ENCODE measurements at places on chromosomes 1 and 21.
A peak's percentile ranks its signal among the peaks of the same experiment; 100 is the strongest.

DNA sequence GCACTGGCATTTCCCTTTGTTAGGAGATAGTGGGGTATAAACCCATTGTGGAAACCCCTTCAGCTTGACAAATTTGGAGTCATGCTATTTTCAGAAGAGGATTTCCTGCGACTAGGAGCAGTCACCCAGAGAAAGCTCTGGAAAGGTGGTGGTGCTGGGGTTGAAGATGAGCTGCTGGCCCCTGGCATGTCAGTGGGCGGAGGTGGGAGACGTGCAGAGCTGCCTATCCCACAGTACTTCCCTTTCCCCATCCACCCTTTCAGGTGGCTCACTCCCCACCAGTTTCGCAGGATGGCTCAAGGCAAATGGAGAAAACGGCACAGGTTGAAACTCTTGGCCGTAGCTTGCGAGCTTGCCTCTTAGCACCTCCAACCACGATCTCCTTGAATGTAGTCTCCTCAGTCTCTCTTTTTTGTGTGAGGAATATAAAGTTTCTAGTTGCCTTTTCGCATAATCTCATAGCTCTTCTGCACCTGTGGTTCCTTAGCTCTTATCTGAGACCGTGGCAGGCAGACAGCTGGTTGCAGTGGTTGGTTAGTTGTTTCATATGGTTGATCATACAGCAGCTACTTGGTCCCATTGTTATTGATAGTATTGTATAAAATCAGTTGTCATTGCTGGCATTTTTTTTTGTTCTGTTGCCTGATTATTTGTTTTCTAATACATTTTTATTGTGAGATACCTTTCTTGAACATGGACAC is 48.2 kb downstream of the ADARB1 start:
- DNase-seq = no peak

- DNase-seq = no peak
These were observed 9.6 kb downstream of the EPHA10 start for GRCh38 chr1:37755290-37755689.

DNA sequence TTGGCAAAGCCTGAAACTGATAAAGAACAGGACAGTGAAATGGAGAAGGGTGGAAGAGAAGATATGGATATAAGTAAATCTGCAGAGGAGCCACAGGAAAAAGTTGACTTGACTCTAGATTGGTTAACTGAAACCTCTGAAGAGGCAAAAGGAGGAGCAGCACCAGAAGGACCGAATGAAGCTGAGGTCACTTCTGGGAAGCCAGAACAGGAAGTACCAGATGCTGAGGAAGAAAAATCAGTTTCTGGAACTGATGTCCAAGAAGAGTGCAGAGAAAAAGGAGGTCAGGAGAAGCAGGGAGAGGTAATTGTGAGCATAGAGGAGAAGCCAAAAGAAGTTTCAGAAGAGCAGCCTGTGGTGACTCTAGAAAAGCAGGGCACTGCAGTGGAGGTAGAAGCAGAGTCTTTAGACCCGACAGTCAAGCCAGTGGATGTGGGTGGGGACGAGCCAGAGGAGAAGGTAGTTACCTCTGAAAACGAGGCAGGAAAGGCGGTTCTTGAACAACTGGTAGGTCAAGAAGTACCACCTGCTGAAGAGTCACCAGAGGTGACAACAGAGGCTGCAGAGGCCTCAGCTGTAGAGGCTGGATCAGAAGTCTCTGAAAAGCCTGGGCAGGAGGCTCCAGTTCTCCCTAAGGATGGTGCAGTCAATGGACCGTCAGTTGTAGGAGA is 16.3 kb downstream of the CCDC17 start:
- no peak for DNase-seq

GRCh38 chr1:183604038-183604808 is 14.0 kb upstream of the NCF2 start:
- DNase-seq = peak; percentile 86

- DNase-seq = no peak
These were observed 49.9 kb downstream of the SNX27 start for GRCh38 chr1:151661751-151662150.

DNA sequence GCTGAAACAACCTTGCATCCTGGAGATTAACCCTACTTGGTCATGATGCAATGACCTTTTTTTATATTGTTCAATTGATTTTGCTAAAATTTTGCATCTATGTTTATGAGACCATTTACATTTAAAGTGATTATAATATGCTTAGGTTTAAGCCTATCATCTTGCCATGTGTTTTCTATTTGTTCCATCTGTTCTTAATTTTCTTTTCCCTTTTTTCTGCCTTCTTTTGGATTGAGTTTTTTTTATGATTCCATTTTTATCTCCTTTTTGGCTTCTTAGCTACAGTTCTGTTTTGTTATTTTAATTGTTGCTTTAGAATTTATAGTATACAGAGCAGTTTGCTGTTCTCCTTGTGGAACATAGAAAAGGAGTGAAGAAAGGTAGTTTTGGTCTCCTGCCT is 385.1 kb upstream of the USP24 start:
- DNase-seq = no peak

GRCh38 chr1:51897699-51898031 is 19.1 kb upstream of the NRDC start:
- DNase-seq = peak; percentile 92

DNA sequence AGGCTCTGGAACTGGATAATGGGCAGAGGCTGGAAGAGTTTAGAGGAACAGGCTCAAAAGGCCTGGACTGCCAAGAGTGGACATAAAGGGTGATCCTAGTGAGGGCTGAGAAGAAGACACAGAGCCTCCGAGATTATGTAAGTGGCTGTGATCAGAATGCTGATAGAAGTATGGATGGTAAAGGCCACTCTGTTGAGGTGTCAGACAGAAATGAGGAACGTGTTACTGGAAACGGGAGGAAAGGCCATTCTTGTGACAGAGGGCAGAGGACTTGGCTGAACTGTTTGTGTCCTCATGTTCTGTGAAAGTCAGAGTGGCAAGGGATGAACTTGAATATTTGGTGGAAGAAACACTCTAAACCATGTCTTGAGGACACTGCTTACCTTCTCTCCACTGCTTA is 6.7 kb upstream of the ABCG1 start:
- no peak for DNase-seq

GRCh38 chr1:112807117-112807516 is 92.0 kb upstream of the PPM1J start:
- DNase-seq = no peak

GRCh38 chr1:37883671-37884070 is 24.3 kb upstream of the MTF1 start:
- no peak for DNase-seq

DNA sequence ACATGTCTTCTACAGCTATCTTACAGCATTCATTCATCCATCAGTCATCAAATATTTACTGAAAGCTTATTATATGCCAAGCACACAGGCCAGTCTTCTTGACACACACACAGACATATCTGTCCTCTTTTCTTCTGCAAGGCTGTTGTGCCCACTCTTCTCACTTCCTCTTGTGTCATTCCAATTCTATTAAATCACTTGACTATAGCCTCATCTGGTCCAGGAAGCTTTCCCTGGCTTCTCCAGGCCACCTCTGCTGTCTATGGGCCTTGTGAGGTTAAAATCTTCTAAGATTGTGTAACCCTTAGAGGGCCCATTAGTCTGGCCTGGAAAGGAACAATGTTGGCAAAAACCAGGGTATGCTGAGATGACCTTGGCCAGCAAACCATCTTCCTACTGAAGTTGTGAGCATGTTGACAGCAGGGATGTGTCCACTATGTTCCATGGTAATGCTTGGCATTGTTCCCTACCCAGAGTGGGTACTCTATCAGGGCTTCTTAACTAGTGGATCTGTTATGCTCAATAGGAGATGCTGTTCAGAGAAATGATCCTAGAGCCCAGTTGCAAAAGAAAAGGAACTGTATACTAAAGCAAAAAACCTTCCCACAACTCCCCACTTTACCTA is 5.3 kb downstream of the TRAF3IP3 start:
- DNase-seq = no peak

- DNase-seq = peak; percentile 75
These were observed 9.9 kb downstream of the GPR3 start for GRCh38 chr1:27402349-27402754.
